NCI-H748 treated with DMSO at 0.1 percent for 48 hours (cell line): ENCODE measurements at places on chromosomes 12 and 14.

GRCh38 chr12:6946033-6946919, 2.5 kb downstream of the C12orf57 start:
- peak; percentile 81 for DNase-seq

DNA sequence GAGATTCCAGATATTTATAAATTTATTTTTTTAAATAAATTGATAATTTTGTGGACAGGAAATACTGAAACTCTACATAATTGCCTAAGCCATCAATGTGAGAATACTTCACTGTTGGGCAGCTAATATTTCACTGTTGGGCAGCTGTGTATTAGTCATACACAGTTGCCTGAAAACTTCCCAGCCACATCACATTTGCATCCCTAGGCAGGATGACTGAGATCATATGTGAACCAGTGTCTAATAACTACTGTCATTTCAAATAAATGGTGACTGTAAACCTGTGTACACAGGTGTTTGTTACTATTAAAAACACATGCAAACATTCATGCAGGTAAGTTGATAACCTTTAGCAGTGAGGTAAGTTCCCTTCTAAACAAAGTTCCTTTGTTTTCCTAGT, 43.9 kb downstream of the TMTC3 start:
- no peak for DNase-seq

DNA sequence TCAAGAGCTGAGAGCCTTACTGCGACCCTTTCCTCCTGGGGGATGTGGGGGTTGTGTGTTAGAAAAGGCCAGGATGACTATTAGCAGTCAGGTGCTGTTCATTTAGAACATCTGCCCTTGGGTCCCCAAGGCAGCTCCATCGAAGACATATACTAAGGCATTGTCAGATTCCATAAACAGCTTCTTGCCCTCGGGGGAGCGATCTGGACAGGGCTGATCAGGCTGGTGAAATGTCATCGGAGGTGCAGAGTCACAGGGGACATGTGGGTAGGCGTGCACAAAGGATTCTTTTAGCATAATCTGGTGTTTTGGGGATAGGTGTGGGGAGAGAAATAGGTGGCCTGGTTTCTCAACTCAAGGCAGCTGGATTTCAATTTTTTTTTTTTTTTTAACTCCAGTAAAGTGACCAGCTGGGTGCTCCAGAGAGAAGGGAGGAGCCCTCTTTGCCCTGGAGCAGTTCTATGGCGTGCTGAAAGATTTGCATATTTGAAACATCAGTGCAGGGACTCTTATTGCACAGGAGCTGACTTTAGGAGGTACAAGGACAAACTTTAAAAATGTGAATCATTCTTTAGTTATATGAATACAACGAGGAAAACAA, 160.1 kb downstream of the SUDS3 start:
- DNase-seq = no peak

DNA sequence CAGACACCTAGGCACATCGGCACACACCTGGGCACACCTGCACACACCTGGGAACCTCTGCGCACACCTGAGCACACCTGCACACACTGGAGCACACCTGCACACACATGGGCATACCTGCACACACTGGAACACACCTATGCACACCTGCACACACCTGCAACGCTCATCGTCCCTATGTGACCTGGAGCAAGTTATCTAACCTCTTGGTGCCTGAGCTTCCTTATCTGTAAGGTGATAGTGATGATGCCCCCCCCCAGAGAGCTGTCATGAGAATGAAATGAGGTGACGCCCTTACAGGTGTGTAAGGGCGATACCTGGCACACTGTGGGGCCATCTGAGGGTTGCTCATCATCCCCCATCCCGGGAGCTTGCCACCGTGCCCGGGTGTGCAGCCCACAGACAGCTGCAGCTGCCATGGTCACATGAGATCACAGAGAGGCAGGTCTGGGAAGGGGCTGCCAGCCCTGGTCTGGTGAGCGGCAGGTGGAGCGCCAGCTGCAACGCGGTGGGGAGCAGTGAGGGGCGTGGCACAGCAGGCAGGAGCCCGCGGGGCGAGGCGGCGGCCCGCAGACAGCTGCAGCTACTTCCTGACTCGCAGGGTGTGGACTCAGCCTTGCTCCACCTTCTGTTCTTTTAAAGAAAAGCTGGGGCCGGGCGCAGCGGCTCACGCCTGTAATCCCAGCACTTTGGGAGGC, 59.9 kb upstream of the FBRSL1 start:
- peak; percentile 92 for DNase-seq

DNA sequence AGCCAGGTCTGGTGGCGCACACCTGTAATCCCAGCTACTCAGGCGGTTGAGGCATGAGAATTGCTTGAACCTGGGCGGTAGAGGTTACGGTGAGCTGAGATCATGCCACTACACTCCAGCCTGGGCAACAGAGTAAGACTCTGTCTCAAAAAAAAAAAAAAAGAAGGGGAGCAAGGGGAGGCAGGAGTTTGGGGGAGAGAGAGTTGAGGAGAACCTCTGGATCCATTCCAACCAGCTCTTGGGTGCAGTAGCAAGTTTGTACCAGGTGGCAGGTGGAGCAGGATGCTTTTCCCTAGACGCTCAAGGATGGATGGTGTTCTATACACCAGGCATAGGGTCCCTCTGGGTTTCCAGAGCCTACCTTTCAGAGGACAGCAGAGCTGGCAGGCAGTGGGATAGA, 1.9 kb downstream of the NFE2 start:
- no peak for DNase-seq

- no peak for DNase-seq
Measured at GRCh38 chr14:61341275-61342206, 20.2 kb downstream of the PRKCH start.

DNA sequence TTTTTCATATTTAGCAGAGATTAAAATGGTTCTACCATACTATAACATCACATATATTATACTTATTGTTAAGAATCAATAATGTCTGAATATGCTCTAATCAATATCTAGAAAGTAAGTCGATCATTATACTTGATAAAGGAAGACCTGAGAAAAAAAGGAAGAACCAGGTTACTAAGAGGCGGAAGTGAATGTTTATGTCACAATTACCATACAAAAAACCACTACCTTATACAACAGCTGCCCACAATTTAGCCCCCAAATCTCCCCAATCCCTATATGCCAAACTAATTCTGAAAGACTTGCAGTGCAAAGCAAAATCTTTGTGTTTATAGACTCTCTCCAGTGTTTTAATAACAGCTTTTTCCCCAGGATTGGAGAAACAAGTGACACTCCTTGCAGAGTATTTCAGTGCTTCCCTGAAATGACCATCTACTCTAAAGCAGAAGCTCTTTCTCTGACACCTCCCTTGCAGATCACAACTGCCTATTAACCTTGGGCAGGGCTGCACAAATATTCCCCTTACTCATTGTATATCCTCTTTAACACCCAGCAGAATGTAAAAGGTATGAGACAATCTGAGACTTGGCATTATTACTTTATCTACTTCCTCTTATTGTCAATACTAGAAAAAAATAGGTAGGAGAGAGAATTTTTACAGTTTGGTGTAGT, 12.7 kb upstream of the SLC2A3 start:
- no peak for DNase-seq

DNA sequence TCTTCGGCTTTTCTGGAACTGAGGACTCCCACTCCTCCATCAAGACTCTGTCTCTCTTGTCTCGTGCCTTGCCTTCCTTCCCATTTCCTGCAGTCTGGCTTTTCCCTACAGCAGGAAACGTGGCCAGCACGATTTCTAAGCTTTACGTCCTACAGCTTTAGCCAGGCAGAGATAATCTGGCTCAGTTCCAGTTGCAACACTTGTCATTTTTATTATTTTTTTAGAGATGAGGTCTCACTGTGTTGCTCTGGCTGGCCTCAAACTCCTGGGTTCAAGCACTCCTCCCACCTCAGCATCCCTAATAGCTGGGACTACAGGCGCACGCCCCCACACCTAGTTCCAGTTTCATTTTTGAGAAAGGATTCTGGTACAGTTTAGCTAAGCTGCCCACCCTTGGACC, 19.9 kb downstream of the CALM1 start:
- no peak for DNase-seq

DNA sequence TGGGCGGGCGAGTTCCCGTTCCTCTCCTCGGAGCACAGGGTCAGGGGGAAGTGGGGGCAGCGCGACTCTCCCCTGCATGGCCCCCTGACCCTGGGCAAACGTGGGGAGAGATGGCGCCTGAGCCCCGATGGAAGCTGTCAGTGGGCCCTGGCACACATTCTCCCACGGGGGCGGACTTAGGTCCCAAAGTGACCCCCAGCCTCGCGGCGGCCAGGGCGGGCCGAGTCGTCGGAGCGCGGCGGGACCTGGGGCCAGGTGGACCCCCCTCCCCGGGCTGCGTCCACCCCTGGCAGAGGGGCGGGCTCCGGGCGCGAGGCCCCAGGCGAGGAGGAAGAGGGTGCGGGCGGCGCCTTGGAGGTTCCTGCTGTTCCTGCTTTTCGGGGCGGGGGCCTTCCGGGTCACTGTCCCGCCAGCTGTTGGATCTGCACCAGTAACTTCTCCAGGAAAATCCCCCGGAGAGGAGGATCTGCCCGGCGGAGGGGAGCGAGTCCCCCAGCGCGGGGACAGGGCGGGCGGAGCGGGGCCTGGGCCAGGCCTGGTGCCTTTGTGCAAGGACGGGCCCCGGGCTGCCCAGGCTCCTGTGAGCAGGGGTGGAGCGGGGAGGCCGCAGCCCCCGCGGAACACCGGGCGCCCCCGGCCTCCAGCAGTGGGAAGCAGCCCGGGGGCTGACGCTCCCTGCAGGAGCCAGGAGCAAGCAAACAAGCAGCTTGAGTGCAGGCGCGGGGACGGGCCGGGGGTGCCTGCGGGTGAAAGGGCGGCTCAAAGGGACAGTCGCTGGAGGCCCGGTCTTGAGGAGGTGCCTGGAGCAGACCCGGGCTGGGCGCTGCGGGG, 15.3 kb downstream of the TNFAIP2 start:
- DNase-seq = no peak

DNA sequence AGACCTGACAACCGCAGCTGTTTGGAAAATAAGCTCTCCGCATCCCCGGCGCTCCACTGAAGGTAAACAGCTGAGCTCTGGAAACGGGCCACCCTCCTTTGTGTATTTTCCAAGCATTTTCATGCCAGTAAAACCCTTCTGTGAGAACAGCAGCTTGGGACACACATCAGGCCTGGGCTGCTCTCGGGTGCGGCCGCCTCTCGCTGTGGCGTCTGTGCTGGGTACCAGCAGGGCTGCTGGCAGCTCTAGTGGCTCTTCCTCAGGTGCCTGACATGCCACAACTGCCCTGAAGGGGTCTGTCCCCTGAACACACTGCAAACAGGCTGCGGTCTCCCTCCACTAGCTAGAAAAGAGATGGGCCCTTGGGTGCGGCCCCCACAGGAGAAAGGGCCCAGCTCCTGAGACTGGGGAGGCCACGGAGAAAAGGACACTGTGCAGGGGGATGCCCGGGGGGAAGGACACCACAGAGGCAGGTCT, 96.3 kb downstream of the ITPK1 start:
- no peak for DNase-seq

- no peak for DNase-seq
Measured at GRCh38 chr12:114957225-114957624, 273.2 kb upstream of the TBX3 start.

- DNase-seq = no peak
Measured at GRCh38 chr12:125189015-125189414, 123.8 kb downstream of the AACS start.

GRCh38 chr12:81359736-81360135, 281.9 kb downstream of the ACSS3 start:
- no peak for DNase-seq

DNA sequence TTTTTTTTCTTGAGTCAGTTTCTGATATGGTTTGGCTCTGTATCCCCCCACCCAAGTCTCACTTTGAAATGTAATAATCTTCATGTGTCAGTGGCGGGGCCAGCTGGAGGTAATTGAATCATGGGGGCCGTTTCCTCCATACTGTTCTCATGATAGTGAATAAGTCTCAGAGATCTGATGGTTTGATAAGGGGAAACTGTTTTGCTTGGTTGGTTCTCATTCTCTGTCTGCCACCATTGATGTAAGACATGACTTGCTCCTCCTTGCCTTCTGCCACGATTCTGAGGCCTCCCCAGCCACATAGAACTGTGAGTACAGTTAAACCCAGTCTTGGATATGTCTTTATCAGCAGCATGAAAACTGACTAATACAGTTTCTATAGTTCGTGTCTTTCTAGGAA, 42.9 kb downstream of the WNK1 start:
- DNase-seq = no peak

GRCh38 chr12:92065018-92065499, 80.6 kb downstream of the BTG1 start:
- DNase-seq = peak; percentile 87

DNA sequence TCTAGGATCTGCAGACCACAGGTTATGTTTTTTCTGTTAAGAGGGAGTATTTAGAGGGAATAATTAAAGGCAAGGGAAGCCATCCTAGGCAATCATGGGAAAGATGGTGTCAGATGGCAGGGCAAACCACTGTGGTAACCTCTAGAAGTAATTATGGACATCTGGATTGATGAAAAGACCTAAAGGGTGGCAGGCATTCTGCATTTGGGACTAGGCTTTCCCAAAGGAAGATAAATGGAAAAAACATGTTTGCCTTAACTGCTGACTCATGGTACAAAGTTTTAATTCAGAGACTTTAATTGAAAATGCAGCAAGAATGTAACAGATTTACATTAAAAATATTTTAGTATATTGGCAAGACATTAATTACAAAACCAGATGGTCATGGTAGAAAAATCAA, 88.1 kb downstream of the TMEM30B start:
- no peak for DNase-seq

DNA sequence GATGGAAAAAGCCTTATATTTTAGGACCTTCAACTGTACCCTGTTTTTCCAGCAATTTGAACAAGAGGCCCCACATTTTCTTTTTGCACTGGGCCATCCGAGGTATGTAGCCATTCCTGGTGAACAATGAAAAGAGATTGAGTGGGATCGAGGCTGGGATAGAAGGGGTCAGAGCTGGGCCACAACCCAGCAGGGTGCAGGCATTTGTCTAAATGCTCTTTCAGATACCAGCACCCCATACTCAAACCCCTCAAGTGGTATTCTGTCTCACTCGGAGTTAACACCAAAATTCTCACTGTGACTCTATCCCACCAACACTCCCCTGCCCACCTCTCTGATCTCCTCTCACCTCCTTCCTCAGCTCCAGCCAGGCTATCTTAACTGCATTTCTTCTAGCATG, 26.8 kb downstream of the DUSP6 start:
- no peak for DNase-seq

- DNase-seq = no peak
Measured at GRCh38 chr12:48067250-48067938, 38.5 kb downstream of the SENP1 start.

DNA sequence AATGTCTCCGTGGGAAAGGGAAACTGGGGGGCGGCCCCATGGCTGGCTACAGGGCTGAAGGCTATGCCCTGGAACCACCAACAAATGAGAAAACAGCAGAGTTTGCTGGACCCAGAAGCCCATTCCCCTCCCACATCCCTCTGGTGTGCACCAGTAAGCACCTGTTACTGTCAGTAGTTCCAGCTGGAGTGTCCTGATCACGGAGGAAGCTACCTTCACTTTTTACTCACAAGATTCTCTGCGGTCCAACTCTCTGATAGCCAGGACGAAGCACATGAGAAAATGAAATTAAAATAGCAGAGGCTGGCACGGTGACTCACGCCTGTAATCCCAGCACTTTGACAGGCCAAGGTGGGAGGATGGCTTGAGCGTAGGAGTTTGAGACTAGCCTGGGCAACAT, 22.7 kb upstream of the MEG3 start:
- DNase-seq = no peak
